ENCODE measurements at places on chromosomes 5 and 9.

DNA sequence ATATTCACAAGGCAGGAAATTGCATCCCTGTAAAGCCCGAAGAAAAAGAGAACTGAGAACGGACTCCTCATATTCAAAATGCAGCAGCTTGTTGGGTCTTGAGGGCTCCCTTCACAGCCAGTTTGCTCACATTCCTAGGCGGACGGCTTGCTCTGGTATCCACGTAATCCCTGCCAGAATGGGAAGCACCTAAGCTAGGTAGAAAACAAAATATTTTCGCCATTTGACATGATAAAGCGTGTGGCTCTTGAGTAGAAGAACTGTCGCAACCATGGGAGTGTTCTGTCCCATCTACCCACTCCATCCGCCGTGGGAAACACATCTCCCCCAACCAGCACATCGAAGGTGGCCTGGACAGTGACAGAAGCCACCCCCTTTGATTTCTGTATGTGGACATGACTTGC, 183.1 kb downstream of the GAS1 start:
- DNase-seq, result no peak

GRCh38 chr5:132134384-132134783, 60.8 kb downstream of the CSF2 start:
- DNase-seq, result no peak

GRCh38 chr9:121774715-121775613, 123.5 kb downstream of the DAB2IP start:
- DNase-seq, result peak; percentile 37

DNA sequence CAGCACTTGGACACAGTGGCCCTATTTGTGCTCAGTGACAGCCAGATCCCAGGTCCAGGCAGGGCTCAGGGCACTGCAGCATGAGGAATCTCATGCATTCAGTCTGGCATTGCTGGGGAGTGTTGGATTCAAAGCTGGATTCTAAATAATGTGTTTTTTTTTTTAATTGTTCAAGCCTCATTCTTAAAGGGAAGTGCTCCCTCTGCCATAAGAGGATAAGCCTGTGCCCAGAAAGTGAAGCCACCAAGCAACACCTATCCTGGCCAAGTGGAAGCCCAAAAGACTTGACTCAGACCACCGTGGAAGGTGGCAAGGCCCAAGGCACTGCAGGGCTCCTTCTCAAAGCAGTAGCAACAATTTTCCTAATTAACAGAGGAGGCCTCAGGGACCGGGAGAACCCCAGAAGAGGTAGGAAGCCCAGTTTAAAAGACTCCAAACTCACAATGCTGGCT, 135.6 kb downstream of the ACTL7B start:
- no peak for DNase-seq

- no peak for DNase-seq
Measured at GRCh38 chr5:151522226-151522625, 68.9 kb downstream of the FAT2 start.

- no peak for DNase-seq
Measured at GRCh38 chr9:73515216-73515615, 363.6 kb downstream of the ANXA1 start.

- DNase-seq, result no peak
Measured at GRCh38 chr5:127705120-127705892, 2.1 kb downstream of the CCDC192 start.

GRCh38 chr9:84379740-84380139, 39.2 kb upstream of the SLC28A3 start:
- no peak for DNase-seq

GRCh38 chr9:93963969-93964368, 8.8 kb upstream of the BARX1 start:
- no peak for DNase-seq

DNA sequence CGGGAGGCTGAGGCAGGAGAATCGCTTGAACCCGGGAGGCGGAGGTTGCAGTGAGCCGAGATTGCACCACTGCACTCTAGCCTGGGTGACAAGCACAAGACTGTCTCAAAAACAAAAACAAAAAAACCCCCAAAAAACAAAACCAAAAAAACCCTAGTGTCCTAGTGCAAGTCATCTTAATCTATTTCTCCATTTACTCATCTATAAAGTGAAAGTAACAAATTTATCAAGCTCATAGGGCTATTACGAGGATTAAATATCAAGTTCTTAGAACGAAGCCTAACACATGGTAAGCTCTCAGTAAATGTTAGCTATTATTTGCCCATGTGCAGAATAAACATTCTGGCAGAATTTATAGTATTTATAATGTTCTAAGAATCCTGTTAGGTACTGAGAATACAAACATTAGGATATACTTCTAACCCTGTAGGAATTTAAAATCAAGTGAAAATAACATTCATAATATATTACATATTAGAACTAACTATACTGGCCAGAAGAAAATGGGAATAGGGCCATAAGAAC, 45.0 kb downstream of the GOLPH3 start:
- no peak for DNase-seq

DNA sequence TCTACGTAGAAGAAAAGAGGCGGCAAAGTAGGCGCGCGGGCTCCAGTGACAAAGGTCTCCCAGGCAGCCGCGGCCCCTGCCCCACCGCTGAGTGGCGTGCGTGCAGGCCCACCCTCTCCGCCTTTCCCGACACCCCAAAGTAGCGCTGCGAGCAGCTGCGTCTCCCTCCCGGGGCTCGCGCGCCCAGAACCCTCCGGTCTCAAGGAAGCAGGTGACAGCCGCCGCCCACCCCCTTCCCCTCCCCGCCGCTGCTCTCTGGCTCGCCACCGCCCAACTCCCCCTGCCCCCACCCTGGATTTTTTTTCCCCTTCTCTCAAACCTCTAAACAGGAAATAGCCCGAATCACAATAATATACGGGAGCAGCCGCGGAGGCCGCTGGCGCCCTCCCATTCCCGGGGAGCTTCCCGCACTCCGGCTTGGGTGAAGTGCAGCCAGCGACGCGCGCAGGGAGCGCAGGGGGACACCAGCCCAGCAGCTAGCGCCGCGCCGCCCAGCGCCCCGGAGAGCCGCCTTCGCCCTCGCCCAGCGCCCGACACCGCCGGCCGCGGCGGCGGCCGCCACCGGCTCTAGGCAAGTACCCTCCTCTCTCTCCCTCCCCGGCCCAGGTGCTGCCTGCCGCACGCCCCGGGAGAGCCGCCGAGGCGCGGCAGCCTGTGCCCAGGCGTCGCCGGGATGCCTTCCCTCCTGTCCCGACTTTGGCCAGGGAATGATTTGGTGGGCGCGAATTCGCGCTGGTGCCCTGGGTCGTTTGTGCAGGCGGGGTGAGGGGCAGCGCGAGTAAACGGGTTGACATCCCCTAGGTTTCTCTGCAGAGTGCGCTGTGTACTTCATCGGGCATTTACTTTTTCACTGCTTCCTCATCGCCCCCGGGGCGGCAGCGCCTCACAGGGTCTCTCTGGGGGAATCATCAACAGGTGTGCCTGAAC, 52.7 kb upstream of the TJP2 start:
- no peak for DNase-seq

- no peak for DNase-seq
Measured at GRCh38 chr5:7995688-7996294, 126.8 kb downstream of the MTRR start.

DNA sequence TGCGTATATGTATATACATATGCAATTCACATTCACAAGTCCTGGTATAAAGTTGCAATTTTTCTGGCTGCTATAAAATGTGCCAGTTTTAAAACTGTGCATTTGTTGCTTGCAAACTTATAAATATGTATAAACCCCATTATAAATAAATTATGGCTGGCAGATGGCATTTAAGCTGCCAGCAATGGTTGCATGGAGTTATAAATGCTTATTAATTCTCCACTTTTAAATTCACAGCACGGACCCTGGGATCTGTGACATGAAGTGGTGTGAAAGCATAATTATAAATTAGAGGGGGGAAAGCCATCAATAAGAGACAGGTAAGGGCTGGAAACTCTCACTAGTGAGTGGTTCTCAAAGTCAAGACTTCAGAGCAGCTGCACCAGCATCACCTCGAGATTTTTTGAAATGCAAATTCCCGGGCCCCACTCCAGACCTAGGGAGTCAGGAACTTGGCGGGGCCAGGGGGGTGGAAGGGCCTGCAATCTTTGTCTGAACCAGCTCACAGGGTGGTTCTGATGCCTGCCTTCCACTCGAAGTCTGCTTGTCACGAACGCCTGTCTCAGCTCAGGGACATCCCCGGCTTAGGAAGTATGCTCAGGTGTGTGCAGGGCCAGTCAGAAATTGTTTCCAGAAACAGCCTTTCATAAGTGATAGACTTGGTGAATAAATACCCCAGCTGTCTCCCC, 16.9 kb downstream of the S1PR3 start:
- DNase-seq, result no peak

DNA sequence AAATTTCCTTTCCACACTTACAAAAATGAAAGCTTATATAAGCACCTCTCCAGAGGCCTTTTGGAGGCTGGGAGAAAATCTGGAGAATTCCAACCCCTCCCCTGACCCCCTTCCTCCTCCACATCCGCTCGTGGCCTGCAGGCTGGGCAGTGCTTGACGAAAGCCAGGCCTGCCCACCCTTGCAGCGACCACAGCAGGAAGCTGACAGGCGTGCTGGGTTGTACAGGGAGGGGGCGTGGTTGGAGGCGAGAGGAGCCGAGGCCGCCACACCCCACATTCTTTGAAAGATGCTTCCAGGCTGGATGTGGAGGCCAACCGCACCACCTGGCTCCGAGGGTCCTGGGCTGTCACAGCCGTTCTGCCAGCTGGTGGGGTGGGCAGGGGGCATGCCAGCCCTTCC, 47.8 kb upstream of the IER5L start:
- no peak for DNase-seq

DNA sequence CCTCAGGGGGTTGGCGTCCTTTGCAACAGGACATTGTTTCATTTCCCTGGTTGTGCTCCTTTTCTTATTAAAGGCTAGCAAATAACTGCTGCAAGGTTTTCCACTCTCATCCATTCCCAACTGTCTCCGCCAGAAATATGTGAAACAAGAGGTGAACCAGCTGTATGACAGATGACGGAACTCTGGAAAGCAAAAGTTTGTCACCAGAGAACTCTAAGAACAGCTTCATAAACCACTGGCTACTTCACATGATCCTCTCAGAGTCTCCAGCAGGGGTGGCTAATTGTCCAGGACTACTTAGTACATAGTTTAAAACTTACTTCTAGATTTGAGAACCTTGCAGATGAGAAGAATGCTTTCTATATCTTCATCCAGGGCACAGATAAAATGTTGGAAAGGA, 195.9 kb upstream of the RAD23B start:
- DNase-seq, result no peak

GRCh38 chr5:77898385-77898784, 122.2 kb upstream of the TBCA start:
- DNase-seq, result no peak
